ENCODE measurements at places on chromosomes 7 and 10.

DNA sequence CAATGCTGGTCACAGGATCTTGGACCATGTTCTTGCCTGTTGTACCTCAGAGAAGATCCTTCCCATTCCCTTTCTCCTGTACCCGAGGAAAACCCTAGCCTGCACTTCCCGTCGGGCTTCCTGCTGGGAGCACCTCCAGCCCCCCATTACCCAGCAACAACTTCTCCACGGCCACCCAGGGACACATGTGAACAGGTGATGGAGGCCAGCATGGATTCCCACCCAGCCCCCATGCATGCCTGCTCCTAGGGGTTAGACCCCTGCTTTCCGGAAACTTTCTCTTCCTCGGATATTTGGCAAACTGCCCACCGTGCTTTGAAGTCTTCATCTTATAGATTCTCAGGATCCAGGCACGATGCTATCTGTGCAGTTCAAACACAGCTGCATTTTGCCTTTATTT, 67.3 kb downstream of the CALML3 start:
- no peak for DNase-seq

DNA sequence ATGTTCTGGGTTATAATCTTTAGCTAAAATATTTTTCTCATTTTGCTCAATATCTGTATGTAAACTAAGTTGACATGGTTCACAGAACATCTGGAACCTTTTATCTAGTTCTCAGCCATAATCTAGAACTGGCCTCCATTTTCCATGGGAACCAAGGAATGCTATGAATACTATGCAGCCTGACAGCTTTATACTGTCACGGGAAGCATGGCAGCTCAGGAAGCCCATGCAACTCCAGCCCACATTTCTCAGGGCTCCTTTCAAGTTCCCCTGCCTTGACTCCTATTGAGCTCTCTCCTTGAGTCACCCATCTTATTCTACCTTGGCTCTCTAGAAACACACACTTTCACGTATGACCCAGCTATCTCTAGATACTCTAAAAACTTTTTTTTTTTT, 36.6 kb upstream of the PRKAR2B start:
- no peak for DNase-seq

- DNase-seq, result no peak
These were observed 39.2 kb upstream of the RPA3 start for GRCh38 chr7:7757576-7757975.

DNA sequence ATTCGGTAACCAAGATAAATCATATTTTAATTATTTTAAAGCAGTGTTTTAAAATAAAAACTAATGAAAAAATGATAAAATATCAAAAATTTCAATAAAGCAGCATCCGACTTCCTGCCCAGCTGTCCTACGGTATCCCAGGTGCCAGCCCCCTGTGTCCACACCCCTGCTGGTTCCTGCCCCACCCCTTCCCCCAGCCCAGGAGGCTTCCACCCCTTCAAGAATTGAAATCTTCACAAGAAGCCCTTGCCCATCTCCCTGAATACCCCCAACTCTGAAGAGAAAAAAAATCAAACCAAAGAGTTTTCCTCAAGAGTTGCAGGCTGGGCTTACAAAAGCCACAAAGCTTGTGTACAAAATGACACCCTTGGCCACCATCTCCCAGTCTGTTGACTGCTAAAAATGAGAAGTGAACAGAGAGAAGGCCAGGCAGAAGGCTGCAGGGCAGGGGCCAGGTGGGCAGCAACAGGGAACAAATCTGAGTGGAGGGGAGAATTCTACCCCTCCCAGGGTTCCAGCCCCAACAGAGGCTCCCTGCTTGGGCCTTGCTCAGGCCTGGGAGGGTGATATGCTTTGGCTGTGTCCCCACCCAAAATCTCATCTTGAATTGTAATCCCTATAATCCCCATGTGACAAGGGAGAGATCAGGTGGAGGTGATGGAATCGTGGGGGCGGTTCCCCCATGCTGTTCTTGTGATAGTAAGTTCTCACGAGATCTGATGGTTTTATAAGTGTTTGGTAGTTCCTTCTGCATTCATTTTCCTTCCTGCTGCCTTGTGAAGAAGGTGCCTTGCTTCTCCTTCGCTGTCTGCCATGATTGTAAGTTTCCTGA, 14.5 kb downstream of the GPRIN2 start:
- DNase-seq, result no peak

- DNase-seq, result no peak
These were observed 86.0 kb downstream of the SLC37A3 start for GRCh38 chr7:140312141-140312846.

DNA sequence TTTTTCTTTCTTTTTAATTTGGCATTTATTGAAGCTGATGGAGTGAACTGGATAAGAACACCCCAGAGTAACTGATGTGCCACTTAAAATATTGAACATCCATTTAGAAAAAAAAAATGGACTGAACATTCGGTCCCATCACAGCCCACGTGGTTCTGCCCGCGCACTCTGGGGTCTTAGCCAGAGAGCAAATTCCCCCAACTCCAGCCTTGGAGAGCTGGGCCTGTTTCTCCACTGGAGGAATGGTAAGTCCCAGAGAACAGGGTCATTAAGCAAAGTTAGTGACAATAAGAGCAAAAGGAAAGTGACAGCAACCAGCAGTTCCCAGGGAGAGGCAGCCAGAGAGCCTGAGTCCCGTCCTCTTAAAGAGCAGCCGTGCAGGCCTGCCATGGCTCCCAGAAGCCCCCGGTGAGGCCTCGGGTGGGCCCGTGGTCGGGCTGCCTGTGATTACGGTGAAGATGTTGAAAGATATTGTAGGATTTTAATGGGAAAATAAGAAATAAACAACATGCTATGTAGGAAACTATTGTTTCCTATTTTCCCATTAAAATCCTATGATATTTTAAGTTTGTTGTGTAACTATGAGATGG, 487.9 kb upstream of the MKI67 start:
- no peak for DNase-seq

- no peak for DNase-seq
These were observed 15.4 kb downstream of the ACSL5 start for GRCh38 chr10:112389271-112389822.

- no peak for DNase-seq
These were observed 360.4 kb upstream of the CELF2 start for GRCh38 chr10:10657139-10657760.

- no peak for DNase-seq
These were observed 112.5 kb upstream of the GJD4 start for GRCh38 chr10:35492386-35493195.

GRCh38 chr10:113921561-113922370, 67.3 kb downstream of the NHLRC2 start:
- DNase-seq, result no peak

DNA sequence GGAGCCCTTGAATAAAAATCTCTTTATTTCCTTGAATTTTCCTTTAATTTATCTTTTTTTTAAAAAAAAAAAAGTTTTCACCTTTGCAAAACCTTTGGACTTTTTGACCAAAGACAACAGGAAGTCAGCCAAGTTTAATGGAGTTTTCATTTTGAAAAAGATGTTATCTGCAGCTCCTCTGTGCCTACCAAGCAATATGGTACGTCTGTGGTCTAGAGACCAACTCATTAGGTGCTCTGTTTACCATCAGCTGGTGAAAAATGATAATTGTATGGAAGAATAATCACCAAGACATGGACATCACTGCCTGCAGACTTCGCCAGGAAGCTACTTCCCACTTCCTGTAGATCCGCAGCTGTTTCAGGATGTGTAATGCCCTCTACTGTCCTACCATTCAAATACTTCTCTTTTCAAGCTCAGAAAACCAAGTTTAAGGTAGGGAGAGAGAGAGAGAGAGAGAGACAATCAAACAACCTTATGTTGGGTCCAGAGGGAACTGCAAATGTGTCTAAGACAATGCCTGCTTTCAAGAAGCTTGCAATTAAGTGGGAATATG, 18.7 kb downstream of the PLXNA4 start:
- no peak for DNase-seq

DNA sequence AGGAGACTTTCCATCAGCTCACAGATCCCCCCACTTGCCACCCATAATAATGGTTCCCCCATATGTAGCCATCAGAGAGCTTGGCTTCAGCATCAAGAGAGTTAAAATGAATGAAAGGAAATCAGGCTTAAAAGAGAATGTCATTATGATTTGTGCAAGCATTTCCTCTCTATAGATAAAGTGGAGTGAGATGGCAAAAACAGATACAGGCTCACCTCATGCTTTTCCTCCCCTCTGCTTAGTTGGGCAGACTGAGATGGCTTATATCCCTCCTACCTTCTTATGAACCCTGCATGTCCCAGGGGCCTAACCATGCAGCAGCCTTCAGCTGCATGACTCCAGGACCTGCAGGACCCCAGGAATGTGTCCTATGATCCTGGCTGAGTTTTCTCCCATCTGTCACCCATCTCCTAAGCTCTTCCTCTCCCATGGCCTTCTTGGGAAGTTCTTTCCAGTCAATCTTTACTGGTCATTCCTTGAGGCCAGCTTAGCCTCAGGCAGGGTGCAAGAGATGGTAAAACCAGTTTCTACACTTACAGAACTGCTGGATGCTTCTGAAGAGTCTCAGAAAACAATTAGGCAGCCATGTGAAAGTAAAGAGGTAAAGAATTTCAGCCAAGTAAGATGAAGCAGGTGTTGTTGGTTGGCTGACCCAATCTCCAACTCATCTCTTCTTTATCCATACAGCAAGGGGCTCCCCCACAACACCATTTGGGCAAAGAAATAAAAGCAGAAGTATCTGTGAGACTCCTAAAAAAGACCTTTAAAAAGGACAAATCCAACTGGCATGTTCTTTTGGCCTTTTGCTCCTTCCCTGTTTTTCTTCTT, 159.7 kb downstream of the RTKN2 start:
- DNase-seq, result no peak

- DNase-seq, result no peak
These were observed 5.4 kb downstream of the MAFK start for GRCh38 chr7:1535701-1536454.

DNA sequence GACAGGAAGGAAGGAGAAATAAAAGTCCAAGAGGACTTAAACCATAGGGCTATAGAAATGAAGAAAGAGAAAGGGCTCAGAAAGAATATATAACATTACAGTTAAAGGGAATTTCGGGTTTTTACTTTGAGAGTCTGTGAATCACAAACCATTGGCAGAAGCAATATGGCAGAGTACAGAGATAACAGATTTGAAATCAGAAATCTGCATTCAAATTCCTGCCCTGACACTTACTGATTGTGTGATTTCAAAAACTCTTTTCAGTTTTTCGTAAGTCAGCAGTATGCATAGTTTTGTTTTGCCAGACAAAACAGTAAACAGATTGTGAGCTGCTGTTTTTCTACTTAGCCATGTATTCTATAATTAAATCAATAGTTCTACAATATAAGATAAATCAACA, 8.2 kb downstream of the JMJD1C start:
- DNase-seq, result no peak

GRCh38 chr10:60778971-60779796, 906 bp downstream of the CDK1 start:
- DNase-seq, result no peak

- DNase-seq, result no peak
These were observed 162.9 kb downstream of the ST7 start for GRCh38 chr7:117116211-117116610.

GRCh38 chr10:83078645-83079044, 1060.7 kb upstream of the GHITM start:
- no peak for DNase-seq

GRCh38 chr7:32299133-32299702, 191.0 kb downstream of the LSM5 start:
- no peak for DNase-seq

GRCh38 chr7:85471307-85471706, 284.5 kb upstream of the SEMA3D start:
- no peak for DNase-seq

DNA sequence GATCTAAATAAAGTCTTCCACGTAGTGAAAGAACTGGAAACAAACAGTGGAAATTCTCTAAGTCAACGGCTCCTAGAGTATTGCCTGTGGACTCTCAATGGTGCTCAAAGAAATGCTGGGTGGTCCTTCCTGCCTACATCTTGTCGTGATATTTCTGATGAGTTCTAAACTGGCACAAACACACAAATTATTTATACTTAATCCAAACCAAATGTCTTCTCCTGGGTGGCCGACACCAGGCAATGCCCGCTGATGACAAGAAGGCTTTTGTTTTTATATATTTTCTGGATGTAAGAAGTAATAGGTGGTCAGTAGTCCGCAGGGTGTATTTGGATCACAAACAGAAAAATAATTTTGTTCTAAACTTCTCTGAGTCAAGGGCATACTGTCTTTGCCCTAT, 178.7 kb downstream of the GFRA1 start:
- no peak for DNase-seq

Measured in activated naive CD4-positive, alpha-beta T cell (primary cell).